ENCODE measurements at places on chromosomes 16 and 17. TPM values are rescaled to one million over a fixed set of nuclear protein-coding genes. Genes with fewer than 3 reads are reported as not detected.

Gene BMERB1
- total RNA-seq: 5.3 TPM

Gene CCL1
- total RNA-seq: not detected

Gene UNC45B
- total RNA-seq: not detected

Gene PERCC1
- not detected for total RNA-seq

Gene RNF222
- total RNA-seq: not detected

Gene NAT9
- 42.8 TPM for total RNA-seq

Gene HSD3B7
- total RNA-seq: 16.9 TPM

Gene DHRS11
- 249 TPM for total RNA-seq

Gene LRRC37A
- 6.4 TPM for total RNA-seq

Gene METTL2A
- 24.5 TPM for total RNA-seq

Gene MYH8
- total RNA-seq: not detected

Gene MYLK3
- total RNA-seq: 0.11 TPM

Gene SCGB1C2
- not detected for total RNA-seq

Gene CFAP97D1
- not detected for total RNA-seq

Gene TSEN54
- 30.1 TPM for total RNA-seq

Gene TBX21
- total RNA-seq: 0.56 TPM

Gene TMEM238L
- 95.0 TPM for total RNA-seq

Measured in left colon (tissue), 2 donors.